ENCODE measurements at places on chromosomes 7 and 10. TPM values are rescaled to one million over a fixed set of nuclear protein-coding genes. Genes with fewer than 3 reads are reported as not detected.

The EFCAB10 gene
- 0.32 TPM for total RNA-seq

The TBX20 gene
- total RNA-seq = 0.97 TPM

The ZNF485 gene
- 2.3 TPM for total RNA-seq

The MYO3A gene
- total RNA-seq = not detected

The AMPH gene
- total RNA-seq = 3.9 TPM

The C10orf143 gene
- total RNA-seq = 0.65 TPM

The DLX5 gene
- not detected for total RNA-seq

The PDSS1 gene
- 8.1 TPM for total RNA-seq

The FAM241B gene
- not detected for total RNA-seq

The SLK gene
- 55.9 TPM for total RNA-seq
